ENCODE measurements at places on chromosomes 5 and 9. TPM values are rescaled to one million over a fixed set of nuclear protein-coding genes. Genes with fewer than 3 reads are reported as not detected.

Gene ANKRD31
- total RNA-seq = under 0.01 TPM

Gene TLE1
- 29.7 TPM for total RNA-seq

Gene IFNB1
- not detected for total RNA-seq

Gene ESM1
- total RNA-seq = 3.3 TPM

Gene CCDC107
- total RNA-seq = 12.4 TPM

Gene GOLM1
- 54.6 TPM for total RNA-seq

Gene DNAJB5
- total RNA-seq = 12.1 TPM

Gene SERINC5
- 14.1 TPM for total RNA-seq

Gene OGN
- total RNA-seq = 17.5 TPM

Gene MAML1
- 7.0 TPM for total RNA-seq

Gene IL7R
- 2.2 TPM for total RNA-seq

Gene NNT
- total RNA-seq = 96.8 TPM

Gene SLC6A18
- not detected for total RNA-seq

Gene FBXW2
- total RNA-seq = 36.4 TPM

Gene IFNK
- total RNA-seq = not detected

Gene SAPCD2
- total RNA-seq = 1.5 TPM

Gene TOR2A
- 4.5 TPM for total RNA-seq

Gene CEP72
- total RNA-seq = 3.6 TPM

Gene PTGES2
- total RNA-seq = 62.0 TPM

Gene CCDC192
- not detected for total RNA-seq

Gene GADD45G
- total RNA-seq = not detected

Gene TAS2R1
- total RNA-seq = not detected

Gene MELK
- total RNA-seq = 5.3 TPM

Gene NOTCH1
- total RNA-seq = 31.6 TPM

Gene DMRT3
- total RNA-seq = not detected

Gene STC2
- total RNA-seq = 113 TPM

Gene PIP5K1B
- total RNA-seq = not detected

Gene TAF11L10
- total RNA-seq = not detected

Gene INSL4
- not detected for total RNA-seq

Gene TMEM8B
- total RNA-seq = 7.4 TPM

Gene CCNI2
- not detected for total RNA-seq

Gene GABRA1
- total RNA-seq = not detected

Gene PCDH1
- total RNA-seq = 0.33 TPM

Gene IL3
- total RNA-seq = not detected

Gene QRFP
- total RNA-seq = not detected

Gene BASP1
- total RNA-seq = 163 TPM

Data from smooth muscle cell of trachea (primary cell).